ENCODE measurements at places on chromosomes 16 and 17.
A peak's percentile ranks its signal among the peaks of the same experiment; 100 is the strongest.

DNA sequence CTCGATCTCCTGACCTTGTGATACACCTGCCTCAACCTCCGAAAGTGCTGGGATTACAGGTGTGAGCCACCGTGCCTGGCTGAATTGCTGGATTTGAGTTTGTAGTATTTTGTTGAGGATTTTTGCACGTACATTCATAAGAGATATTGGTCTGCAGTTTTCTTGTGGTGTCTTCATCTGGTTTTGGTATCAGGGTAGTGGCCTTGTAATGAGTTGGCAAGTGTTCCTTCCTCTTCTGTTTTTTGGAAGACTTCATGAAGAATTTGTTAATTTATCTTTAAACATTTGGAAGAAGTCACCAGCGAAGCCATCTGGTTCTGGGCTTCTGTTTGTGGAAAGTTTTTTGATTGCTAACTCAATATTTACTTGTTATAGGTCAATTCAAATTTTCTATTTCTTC lies 26.9 kb downstream of the SPNS3 start:
- no peak for DNase-seq

GRCh38 chr17:45431531-45432404 lies 902 bp downstream of the ARHGAP27 start:
- DNase-seq, result peak; percentile 84

GRCh38 chr16:84730406-84731106 lies 30.8 kb downstream of the USP10 start:
- DNase-seq, result no peak

DNA sequence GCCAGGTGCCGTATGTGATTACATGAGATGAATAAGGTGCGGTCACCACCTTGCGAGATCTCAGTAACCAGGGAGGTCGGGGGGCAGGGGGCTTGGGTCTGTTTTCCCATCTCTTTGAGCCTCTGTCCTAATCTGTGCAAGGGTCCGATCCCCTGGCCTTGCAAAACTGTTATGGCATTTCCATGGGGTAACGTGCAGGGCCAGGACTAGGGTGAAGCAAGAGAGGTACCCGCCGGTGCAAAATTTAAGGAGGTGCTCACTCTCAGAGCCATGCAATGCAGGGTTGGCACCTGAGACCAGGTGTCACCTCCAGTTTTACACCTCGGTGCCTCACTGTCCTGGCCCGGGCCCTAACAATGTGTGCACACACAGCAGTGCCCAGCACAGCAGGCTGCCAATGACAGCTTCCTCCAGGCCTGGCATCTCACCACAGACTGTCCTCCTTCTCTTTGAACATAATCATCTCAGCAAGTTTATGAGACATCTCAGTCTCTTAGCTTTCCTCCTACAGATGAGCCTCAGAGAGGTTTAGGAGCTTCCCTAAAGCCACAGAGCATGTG lies 43.6 kb downstream of the C16orf95 start:
- DNase-seq, result no peak

DNA sequence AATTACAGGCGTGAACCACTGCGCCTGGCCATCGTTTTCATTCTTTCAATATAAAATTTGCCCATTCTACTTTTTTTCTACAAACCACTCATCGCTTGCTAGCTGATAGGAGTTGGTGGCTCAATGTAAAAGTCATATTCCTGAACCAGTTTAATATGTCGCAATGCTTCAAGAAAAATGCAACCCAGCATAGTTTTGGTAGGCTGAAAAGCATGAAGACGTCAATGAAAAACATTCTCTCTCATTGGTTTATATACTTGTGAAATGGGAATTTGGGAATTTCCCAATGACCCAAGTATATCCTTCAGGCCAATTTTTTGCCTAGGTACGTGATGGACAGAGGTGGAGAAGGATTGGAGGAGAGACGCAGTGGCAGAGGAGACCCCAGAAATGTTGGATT lies 26.9 kb downstream of the USP43 start:
- DNase-seq, result no peak

DNA sequence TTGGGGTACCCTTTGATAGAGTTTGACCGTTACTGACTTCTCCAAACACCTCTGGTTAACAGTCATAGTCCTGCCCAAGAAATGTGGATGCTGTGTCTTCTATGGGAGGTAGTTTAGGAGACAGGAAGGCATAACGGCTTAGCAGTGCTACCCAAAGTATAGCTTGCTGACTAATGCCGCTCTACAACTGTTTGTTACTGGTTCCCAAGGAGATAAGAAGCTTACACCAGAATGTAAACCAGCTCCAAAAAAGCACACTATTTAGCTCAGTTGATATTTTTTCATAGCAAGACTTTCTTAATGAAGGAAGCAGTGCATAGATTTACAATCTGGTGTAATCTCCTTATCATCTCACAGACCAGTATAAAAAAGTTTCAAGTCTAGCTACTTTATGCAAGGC lies 95.7 kb downstream of the HS3ST3B1 start:
- no peak for DNase-seq

- DNase-seq, result no peak
These were observed 47.2 kb downstream of the YPEL2 start for GRCh38 chr17:59378675-59379074.

DNA sequence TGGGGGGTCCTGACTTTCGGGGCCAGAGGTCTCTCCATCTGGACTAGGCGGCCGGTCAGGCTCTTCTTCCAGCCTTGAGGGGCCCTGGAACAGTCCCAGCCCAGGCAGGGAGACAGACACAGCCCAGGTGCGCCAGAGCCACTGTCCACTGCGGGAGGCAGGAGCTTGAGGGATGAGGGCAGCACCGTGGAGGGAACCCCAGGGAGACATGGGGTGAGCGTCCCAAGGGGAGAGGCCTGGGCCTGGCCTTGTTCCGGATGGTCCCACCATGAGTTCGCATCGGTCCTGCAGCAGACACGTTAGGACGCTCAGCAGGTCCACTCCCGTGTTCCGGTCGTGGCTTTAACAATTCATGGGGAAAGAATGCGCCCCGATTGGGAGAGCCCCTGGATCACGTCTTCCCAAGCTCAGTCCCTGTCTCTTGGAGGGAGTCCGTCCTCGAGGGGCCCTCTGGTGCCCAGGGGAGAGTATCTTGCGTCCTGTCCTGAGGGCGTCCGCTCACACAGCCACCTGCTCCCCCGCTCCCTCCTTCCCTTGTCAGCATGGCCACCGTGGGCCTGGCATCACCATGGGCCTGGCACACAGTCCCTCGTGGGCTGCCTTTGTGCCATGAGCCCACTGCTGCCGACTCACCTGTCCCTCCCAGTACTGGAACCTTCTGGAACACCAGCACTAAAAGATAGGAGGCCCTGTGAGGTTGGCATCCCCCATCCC lies 6.7 kb upstream of the NUDT16L1 start:
- no peak for DNase-seq

DNA sequence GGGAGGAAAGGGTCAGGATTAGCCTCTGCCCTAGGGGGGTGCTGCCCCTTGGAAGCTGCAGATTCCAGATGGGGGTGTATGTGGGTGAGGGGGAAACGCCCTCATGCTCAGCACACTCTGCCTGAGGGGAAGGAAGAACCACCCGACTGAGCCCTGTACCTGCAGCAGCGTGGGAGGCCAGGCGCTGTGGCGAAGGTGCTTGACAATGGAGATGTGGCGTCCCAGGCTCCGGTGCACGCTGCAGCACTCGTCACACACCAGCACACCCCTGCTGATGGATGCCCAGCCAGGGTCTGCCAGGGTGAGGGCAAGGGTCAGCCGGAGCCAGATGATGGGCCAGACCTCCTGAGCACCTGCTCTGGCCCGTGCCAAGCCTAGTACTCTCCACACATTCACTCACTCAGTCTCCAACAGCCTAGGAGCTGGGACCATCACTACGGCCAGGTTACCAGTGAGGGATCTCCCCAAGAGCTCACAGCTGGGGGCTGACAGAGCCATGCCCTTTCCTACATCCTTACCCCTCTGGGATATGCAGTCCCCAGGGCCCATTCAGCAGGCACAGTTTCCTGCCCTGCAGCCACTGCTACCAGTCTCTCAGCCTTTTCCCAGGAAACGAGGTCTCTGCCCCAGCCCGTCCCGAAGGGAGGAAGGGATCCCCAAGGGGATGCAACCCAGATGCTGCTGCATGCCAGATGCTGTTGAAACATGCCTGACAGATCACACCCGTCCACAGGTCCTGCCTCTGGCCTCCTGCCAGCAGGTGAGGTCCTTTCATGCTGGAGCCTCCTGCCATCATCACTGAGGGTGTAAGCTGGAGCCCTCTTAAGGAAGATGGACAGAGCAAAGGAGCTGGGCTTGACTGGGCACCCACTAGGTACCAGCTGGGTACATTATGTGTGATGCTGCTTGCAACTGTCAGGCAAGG lies 5.9 kb downstream of the GIT1 start:
- DNase-seq, result no peak

DNA sequence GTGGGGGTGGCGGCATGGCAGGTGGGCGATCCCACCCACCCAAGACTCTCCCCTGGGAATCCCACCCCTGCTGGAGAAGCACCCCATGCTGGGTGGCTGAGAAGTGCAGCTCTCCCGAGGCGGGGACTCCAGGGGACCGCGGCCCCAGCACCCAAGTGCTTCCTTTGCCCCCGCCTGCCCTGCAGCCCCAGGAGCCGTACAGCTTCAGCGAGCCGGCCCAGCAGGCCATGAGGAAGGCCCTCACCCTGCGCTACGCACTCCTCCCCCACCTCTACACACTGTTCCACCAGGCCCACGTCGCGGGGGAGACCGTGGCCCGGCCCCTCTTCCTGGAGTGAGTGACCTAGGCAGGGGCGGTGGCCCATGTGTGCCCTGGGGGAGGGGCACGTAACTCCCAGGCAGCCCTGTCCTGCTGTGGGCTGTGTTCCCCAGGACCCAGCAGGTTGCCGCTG lies 11.7 kb downstream of the GAA start:
- DNase-seq, result no peak

DNA sequence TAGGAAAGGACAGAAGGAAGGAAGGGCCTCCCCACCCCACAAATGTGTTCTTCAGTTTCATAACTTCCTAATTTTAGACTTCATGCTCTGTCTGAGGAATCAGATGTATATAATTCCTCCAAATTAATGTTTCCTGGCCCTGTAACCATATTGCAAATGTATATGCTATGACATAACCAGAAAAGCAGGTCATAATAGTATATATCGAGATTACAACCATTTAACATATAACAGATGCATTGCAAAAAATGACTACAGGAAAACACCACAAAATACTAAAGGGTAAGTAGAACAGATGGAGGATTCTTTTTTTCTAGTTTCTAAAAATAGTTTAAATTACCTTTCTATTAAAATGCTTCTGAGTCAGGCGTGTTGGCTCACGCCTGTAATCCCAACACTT lies 3.1 kb upstream of the EXOC7 start:
- no peak for DNase-seq

- peak; percentile 82 for DNase-seq
These were observed 32.0 kb downstream of the KDM8 start for GRCh38 chr16:27235055-27235937.

- no peak for DNase-seq
These were observed 7.9 kb downstream of the HERPUD1 start for GRCh38 chr16:56939801-56940200.

- peak; percentile 70 for DNase-seq
These were observed 1.7 kb upstream of the ZNF423 start for GRCh38 chr16:49857423-49858181.

GRCh38 chr16:12146966-12147365 lies 170.4 kb downstream of the SNX29 start:
- DNase-seq, result no peak

GRCh38 chr16:50467943-50468748 lies 80.0 kb upstream of the NKD1 start:
- DNase-seq, result peak; percentile 43

DNA sequence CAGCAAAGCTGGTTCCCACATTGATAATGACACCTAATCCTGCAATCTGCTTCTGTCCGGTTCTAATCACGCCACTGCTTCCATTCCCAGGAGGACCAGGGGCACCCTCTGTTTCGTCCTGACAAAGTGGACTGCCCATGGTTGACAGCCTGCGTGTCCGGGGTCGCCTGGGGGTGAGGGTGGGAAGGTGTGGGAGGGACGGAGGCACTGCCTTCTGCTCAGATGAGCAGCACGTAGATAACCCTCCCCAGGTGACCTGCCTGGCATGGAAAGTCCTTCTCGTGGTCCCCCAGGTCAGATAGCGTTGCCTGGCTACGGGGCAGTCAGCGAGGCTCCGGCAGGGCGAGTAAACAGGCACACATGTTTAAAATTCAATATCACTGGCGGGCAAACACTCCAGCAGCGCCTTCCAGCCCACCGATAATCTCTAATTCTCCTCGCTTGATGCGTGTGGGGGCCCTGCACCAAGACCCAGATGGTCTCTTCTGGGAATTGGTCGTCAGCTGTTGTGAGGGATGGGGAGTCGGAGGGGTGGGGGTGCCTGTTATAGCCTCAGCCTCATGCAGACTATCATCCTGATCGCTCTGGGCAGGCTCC lies 132.2 kb downstream of the RAP1GAP2 start:
- DNase-seq, result no peak

GRCh38 chr17:61451538-61452300 lies 503 bp upstream of the TBX4 start:
- DNase-seq, result no peak

DNA sequence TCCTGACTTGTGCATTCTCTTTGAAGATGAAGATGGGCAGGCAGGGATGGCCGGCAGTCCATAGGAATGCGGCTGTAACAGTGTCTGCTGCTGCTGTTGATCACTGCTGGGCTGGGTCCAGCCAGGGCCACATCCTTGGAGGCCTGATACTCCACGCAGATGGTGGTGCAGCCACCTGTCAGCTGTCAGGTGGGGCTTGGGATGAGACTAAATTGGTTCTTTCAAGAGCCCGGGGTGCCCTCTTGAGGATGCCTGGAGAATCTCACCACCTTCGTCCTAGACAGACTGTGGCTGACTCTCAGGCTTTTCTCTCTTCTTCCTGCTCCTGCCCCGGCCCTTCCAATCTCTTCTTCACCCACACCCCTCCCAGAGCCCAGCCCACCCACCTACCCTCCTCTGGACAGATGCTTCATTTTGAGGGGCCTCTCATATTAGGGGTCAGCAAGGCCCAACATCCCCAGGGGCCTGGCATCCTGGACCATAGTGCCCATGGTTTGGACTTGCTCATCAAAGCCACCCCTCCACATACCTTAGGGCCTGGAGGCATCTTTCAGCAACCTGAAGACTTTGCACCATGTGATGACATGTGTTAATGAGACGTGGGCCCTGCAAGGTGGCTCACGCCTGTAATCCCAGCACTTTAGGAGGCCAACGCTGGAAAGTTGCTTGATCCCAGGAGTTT lies 19.1 kb downstream of the OSBPL7 start:
- peak; percentile 72 for DNase-seq

GRCh38 chr17:63069245-63069644 lies 103.2 kb downstream of the TANC2 start:
- no peak for DNase-seq

GRCh38 chr17:80951121-80952090 lies 40.2 kb upstream of the CHMP6 start:
- no peak for DNase-seq
